ENCODE measurements at places on chromosomes 3 and 15.

DNA sequence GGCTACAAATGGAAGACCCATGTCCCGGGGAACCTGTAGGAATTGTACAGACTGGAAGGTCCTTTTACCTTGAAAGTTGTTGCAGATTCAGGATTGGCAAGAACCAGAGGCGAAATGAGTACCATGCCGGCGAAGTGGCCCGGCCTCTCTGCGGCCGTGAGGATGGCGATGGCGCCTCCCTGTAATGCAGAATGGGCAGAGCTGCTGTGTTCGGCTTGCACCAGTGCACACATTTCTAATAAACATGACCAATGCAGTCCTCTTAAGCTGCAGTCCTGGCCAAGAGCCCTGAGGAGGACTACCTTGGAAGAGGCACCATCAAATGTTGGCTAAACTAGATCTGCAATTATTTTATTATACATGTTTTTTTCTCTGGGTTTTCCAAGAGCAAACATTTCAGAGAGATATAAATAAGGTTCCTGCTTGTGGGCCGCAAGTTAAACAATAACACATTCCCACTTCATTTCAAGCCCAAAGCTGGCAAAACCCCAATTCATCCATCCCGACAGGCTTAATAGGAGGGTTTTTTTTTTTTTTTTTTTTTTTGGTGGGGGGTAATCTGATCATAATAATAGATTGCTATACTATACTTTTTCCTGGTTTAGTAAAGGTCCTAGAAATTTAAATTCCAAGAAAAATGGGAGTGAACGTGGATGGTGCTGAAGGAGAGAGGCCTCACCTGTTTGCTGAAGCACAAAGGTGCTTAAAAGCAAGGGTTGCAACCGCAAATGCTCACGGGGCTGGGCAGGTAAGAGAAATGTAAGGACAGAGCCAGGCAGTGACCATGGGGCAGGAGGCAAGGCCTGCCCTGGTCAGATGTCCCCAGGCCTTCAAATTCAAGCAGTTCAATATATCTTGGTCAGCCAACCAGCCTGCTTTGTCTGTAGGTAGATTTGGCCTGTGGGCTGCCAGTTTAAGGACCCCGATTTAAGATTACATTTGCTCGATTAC lies 48.5 kb downstream of the ABTB1 start:
- DNase-seq = no peak

DNA sequence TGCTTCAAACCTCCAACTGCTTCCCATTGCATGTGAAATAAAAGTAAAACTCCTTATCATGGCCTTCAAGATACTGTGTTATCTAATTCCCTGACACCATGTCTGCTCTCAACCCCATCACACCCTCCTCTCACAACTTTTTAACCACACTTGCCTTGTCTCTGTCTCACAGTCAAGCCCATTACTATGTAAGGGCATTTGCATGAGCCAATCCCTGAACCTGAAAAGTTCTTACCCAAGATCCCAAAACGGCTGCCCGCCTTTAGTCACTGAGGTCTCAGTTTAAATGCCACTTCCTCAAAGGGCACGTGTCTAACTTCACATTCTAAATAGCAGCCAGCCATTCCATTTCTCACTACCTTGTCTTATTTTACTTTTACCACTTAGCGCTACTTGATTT lies 83.1 kb downstream of the SST start:
- DNase-seq = no peak

- DNase-seq = no peak
Measured at GRCh38 chr15:70375006-70375431, 277.3 kb upstream of the TLE3 start.

- DNase-seq = no peak
Measured at GRCh38 chr3:136184703-136185102, 11.4 kb downstream of the MSL2 start.

DNA sequence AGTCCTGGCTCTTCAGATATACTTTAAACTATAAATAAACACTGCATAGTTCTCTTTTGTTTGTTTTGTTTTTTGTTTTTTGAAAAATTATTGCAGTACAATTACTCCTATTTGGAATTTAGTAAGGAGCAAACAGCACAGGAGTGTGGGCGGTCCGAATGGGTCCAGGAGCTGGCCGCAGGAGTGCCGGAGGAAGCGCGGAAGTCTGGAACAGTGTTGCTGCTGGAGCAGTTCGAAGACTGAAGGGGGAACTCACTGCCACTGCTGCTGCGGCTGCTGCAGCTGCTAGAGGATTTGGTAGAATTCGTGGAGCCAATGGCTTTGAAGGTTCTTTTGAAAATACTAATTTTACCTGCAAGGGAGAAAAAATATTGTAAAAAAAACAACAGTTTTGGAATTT lies 329.9 kb downstream of the ZNF385D start:
- DNase-seq = no peak

- DNase-seq = no peak
Measured at GRCh38 chr3:102400142-102400541, 34.7 kb upstream of the ZPLD1 start.

- DNase-seq = no peak
Measured at GRCh38 chr3:72011485-72011884, 226.5 kb upstream of the PROK2 start.

GRCh38 chr3:73674280-73674679 lies 49.5 kb upstream of the PDZRN3 start:
- no peak for DNase-seq

DNA sequence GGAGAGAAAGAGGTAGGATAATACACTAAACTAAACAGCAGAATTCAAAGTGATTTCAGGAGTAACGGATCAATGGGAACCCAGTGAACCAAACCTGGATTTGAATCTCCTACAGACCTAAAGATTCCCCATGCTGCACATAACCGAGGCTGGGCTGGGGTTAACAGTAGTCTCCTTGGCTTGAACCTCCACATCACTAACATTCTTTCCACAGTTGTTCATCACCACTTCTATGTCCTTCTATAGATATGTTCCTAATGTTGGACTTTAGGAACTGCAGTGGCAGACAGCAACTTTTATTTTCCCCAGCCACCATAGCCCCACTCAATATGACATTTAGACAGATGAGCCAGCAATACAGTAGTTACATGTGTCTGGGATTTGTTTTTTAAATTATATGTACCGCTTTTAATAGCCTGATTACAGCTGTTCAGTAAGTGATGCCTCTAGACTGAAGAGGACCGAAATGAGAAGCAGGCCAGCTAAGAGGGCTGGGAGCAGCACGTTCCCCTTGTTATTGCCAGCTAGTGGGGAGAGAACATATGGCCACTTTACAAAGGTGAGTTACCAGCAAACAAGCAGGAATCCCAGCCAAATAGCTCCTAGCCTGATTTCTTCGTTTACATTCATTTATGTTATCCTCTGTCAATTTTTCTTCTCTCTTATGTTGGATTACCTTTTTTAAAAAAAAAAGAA lies 472.6 kb upstream of the CDIN1 start:
- DNase-seq = no peak

DNA sequence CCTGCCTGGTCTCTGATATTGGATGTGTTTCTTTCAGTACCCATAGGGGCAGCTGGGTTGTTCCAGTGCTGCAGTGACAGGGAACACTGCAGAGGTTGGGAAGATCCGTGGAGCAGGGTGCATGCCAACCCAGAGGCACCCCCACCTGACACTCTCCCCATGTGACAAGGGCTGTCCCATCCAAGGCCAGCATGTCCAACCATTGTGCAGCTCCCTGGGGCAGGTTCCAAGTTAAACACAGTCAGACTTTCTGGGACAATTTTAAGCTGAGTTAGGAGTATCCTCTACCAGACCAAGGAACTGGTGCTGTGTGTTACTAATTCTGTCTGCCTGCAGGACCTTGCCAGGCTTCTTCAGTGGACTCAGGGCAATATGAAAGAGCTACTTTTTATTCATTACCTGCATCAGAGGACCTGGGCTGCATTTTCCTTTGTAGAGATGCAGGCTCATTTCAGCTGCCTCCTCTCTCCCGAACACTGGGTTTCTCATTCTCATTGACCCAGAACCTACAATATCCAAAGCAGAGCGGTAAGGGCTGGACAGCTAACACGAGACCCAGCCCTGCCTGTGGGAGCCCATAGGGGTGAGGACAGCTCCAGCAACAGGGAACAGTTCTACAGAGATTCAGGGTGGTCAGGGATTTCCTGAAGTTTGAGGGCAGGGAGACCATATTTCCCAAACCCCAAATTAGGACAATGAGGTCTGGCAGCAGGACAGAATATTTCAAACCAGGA lies 72.7 kb downstream of the SPSB4 start:
- no peak for DNase-seq

- no peak for DNase-seq
Measured at GRCh38 chr3:55185380-55185779, 257.5 kb upstream of the LRTM1 start.

- DNase-seq = no peak
Measured at GRCh38 chr3:47605652-47606051, 27.0 kb upstream of the CSPG5 start.

GRCh38 chr3:128482666-128483656 lies 10.0 kb downstream of the GATA2 start:
- no peak for DNase-seq

- DNase-seq = no peak
Measured at GRCh38 chr3:53816425-53816824, 29.8 kb downstream of the CHDH start.

DNA sequence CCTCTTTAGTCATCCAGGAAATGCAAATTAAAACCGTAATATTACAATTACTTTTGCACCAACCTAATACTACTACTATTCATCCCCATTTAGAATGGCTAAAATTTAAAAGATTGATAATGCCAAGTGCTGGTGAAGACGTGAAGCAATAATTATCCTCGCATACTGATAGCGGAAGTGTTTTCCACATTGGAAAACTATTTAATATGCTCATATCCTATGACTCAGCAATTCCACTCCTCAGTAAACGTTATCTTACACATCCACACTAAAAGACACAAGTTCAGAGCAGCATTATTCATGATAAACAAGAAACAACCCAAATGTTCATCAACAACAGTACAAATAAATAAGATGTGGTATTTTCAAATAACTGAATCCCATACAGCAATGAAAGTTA lies 70.6 kb downstream of the VPS13C start:
- no peak for DNase-seq

DNA sequence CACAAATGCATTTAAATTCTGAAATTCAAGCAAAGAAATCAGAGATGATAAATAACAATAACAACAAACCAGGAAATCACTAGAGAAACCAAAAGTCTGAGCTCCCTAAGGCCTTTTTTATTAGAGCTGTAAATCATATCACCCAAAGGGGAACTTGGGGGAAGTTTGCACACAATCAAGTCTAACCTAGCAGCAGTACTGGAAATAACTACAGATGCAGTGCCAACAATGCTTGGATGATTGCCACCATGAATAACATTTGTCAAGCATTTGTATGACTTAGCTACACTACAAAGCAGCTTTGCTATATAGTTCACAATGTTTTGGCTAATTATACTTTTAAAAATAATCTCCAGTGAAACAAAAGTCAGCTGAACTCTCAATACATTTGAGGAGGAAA lies 27.8 kb downstream of the SHQ1 start:
- DNase-seq = no peak

- peak; percentile 30 for DNase-seq
Measured at GRCh38 chr3:47250309-47251060, 32.1 kb downstream of the KIF9 start.

- DNase-seq = no peak
Measured at GRCh38 chr15:28096411-28096669, 2.8 kb downstream of the OCA2 start.

DNA sequence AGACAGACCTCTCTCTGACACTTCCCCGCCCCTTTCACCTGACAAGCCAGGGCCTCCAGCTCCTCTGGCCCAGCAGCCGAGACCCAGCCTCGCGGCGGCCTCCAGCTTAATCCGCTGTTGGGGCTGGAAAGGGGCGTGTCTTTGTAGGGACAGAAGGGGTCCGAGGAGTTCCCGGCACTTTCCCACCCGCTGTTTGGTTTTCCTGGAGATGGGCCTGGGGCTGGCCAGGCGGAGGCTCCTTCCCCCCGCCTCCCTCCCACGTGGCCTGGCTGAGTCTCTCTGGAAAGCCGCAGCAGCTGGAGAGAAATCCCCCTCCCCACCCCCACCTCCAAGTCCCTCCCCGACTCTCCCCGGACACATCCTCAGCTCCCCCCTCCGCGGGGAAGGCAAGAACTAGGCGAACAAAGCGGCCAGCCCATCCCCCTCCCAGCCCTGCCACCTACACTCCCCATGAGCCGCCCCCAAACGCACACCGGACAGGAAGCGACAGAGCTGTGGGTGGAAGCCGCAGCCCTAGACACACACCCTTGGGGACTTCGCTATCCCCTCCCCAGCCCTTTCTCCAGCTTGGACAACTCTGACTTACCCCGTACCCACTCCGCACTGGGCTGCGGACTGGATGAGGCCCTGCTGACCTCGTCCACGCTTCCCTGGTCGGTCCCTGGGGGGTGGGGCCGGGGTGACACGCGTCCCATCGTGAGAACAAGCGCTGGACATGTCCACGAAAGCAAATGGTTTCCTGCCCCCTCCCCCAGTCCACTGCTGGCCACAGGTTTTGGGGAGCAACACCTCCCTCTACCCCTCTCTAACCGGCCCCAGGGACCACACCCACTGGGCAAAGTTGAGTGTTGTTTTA lies 1.2 kb downstream of the IGDCC4 start:
- DNase-seq = peak; percentile 94

DNA sequence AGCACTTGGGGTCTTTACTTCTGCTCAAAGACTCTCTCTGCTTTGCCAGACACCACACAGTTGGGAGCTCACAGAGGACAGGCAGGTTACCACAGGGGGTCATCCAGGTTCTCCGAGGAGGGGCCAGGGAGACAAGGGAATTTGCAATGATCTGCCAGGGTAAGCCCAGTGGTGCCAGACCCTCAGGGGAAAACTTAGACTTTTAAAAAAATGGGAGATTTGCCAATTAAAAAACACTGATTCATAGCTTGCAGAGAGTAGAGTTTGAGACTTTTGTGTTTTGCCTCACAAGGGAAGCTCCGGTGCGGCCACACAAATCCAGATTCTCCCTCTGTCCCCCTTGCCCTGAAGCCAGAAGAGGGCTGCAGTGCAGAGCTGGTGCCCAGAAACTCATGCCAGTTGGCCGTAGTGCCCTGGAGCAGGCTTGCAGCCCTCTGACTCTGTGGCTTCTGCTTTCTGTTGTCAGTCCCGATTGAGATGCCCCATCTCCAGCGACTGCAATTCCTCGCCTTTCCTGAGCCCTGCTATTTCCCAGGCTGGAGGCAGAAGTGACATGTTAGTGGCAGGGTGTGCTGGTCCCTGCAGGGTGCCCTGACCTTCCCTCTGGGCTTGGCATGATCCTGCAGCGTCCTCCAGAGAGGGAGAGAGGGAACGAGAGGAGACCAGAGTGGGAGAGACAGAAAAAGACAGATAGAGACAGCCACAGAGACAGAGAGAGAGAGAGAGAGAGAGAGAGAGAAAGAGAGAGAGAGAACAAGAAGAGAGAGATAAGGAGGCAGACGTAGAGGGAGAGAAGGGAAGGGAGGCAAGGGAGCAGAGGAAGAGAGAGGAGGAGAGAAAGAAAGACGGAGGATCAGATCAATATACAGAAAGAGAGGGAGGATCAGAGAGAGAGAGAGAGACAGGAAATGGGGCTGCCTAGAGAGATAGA lies 46.0 kb downstream of the RHCG start:
- no peak for DNase-seq
